Stomach (tissue), 19 donors: ENCODE measurements at places on chromosomes 5 and 9. TPM values are rescaled to one million over a fixed set of nuclear protein-coding genes. Genes with fewer than 3 reads are reported as not detected.
A peak's percentile ranks its signal among the peaks of the same experiment; 100 is the strongest.

GRCh38 chr5:385321-385720 lies 57.7 kb upstream of the EXOC3 start:
- H3K27ac ChIP-seq, result no peak overlapping the region
- H3K4me1 ChIP-seq, result no peaks in the 10 kb centered on the region
- no peak overlapping the region for H3K4me3 ChIP-seq

- no peak for DNase-seq
- no peaks in the 10 kb centered on the region for H3K36me3 ChIP-seq
- no peaks in the 10 kb centered on the region for H3K27me3 ChIP-seq
- no peak overlapping the region for H3K4me3 ChIP-seq
- no peak overlapping the region for H3K27ac ChIP-seq
These were observed 24.1 kb downstream of the PCSK1 start for GRCh38 chr5:96408841-96409538.

DNA sequence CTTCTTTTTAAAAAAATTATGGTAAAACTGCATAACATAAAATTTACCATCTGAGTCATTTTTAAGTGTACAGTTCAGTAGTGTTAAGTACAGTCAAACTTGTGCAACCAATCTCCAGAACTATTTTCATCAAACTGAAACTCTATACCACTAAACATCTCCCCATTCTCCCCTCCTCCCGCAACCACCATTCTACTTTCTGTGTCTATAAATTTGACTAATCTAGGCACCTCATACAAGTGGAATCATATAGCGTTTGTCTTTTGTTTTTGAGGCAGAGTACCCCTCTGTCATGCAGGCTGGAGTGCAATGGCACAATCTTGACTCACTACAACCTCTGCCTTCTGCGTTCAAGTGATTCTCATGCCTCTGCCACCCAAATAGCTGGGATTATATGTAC lies 24.0 kb upstream of the EBF1 start:
- no peak overlapping the region for H3K27ac ChIP-seq
- H3K4me3 ChIP-seq, result no peak overlapping the region
- no peaks in the 10 kb centered on the region for H3K4me1 ChIP-seq
- H3K36me3 ChIP-seq, result no peaks in the 10 kb centered on the region

GRCh38 chr5:178350361-178351220 lies 118.0 kb upstream of the PHYKPL start:
- H3K4me1 ChIP-seq, result no peaks in the 10 kb centered on the region
- H3K27ac ChIP-seq, result no peak overlapping the region
- no peak for DNase-seq
- H3K27me3 ChIP-seq, result peaks cover 31% of the 10 kb centered on the region

DNA sequence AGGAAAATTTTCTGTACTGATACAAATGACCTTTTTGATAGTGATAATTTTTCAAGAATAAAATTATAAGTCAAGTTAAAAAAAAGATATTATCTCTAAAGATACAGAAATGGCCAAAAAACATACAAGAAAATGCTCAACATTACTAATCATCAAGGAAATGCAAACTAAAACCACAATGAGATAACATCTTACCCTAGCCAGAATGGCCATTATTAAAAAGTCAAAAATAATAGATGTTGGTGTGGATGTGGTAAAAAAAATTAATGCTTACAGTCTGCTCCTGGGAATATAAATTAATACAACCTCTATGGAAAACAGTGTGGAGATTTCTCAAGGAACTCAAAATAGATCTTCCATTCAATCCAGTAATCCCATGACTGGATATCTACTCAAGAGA lies 22.9 kb upstream of the PTGER4 start:
- H3K4me3 ChIP-seq, result no peak overlapping the region
- DNase-seq, result no peak
- no peaks in the 10 kb centered on the region for H3K4me1 ChIP-seq
- no peaks in the 10 kb centered on the region for H3K36me3 ChIP-seq
- no peak overlapping the region for H3K27ac ChIP-seq

DNA sequence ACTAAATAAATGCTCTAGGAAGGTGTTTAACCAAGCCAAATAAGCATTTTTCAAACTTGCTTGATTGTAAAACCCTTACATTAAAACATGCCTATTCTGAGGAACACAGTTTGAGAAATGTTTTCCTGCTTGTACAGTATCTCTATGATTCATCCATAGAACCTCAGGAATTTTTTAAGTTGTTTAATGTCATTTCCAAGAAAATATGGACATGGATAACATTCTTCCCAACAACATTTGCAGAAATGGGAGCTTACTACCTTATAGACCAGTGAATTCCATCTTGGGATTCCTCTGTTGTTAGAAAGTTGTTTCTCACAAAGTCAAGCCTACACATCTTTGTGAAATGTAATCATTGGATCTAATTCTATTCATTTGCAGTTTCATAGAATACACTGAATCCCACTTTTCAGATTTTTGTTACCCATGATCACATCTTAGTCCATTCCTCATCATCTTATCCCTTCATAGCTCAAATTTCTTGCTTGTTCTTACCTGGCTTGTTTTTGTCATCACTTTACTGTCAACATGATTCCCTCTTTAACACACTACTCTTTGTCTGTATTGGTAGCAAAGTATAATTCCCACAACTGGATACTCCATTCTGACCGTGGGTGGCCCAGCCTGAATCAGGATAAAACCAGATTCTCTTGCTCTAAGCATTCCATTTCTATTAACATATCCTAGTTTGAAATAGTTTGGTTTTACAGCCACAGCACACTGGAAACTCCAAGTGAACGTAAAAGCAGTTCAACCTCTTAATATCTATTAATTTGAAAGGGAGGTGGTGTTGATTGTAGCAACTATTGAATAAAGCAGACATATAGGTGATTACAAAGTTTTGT lies 49.4 kb upstream of the PAPPA start:
- H3K36me3 ChIP-seq, result no peaks in the 10 kb centered on the region
- H3K4me3 ChIP-seq, result no peak overlapping the region
- H3K4me1 ChIP-seq, result no peaks in the 10 kb centered on the region
- DNase-seq, result no peak
- no peaks in the 10 kb centered on the region for H3K27me3 ChIP-seq

DNA sequence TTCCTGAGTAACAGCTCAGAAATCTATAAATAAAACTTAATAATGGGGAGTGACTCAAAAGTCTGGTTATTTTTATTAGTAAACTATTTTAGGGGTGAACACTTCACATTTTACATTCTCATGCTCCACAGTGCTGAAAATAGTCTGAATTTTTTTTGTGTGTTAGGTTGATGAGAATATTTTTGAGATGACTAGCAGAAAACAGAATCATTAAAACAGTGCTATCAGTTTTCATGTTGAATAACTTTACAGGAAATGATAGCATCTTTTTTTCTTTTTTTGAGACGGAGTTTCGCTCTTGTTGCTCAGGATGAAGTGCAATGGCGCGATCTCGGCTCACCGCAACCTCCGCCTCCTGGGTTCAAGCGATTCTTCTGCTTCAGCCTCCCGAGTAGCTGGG lies 60.3 kb downstream of the TMC1 start:
- no peak for DNase-seq
- H3K36me3 ChIP-seq, result no peaks in the 10 kb centered on the region
- H3K27ac ChIP-seq, result no peak overlapping the region
- peaks cover 19% of the 10 kb centered on the region for H3K4me1 ChIP-seq
- no peak overlapping the region for H3K4me3 ChIP-seq
- H3K27me3 ChIP-seq, result no peaks in the 10 kb centered on the region

GRCh38 chr5:36723912-36724311 lies 117.5 kb downstream of the SLC1A3 start:
- H3K27ac ChIP-seq, result peak overlapping the region; percentile 60
- H3K4me1 ChIP-seq, result peaks cover 5% of the 10 kb centered on the region
- DNase-seq, result no peak
- H3K4me3 ChIP-seq, result no peak overlapping the region

DNA sequence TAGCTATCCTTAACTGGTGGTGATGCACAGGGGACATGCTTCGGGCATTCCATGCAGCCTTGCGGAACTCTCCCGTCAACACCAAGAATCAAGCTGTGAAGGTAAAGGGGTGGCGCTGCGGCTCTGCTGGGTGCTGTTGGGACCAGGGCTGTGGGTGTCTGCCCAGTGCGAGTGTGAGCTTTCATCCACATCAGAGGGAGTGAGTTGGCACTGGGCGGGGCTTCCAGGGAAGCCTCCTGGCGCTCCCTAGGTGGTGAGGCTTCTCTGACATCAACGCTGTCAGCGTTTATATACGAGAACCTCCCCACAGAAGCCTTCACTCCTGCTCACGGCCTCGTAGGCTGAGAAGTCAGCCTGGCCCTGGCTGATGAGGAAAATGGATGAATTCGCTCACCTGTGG lies 11.7 kb downstream of the ARPC5L start:
- peaks cover 45% of the 10 kb centered on the region for H3K4me1 ChIP-seq
- no peaks in the 10 kb centered on the region for H3K27me3 ChIP-seq
- peaks cover 58% of the 10 kb centered on the region for H3K36me3 ChIP-seq
- peak overlapping the region; percentile 97 for H3K27ac ChIP-seq
- DNase-seq, result no peak

GRCh38 chr5:122019919-122020590 lies 58.0 kb downstream of the LOX start:
- DNase-seq, result no peak
- H3K27me3 ChIP-seq, result no peaks in the 10 kb centered on the region
- H3K4me1 ChIP-seq, result no peaks in the 10 kb centered on the region
- H3K4me3 ChIP-seq, result no peak overlapping the region
- H3K27ac ChIP-seq, result no peak overlapping the region
- peaks cover 47% of the 10 kb centered on the region for H3K36me3 ChIP-seq

GRCh38 chr9:114226246-114227055 lies 71.1 kb downstream of the COL27A1 start:
- H3K27ac ChIP-seq, result no peak overlapping the region
- no peak overlapping the region for H3K4me3 ChIP-seq
- H3K4me1 ChIP-seq, result no peaks in the 10 kb centered on the region

- DNase-seq, result no peak
- no peaks in the 10 kb centered on the region for H3K27me3 ChIP-seq
- no peaks in the 10 kb centered on the region for H3K4me1 ChIP-seq
These were observed 69.5 kb upstream of the HSPB3 start for GRCh38 chr5:54385994-54386393.

GRCh38 chr9:78462611-78463010 lies 165.7 kb downstream of the PSAT1 start:
- DNase-seq, result no peak
- no peaks in the 10 kb centered on the region for H3K36me3 ChIP-seq
- no peak overlapping the region for H3K27ac ChIP-seq
- no peaks in the 10 kb centered on the region for H3K27me3 ChIP-seq

- no peak overlapping the region for H3K4me3 ChIP-seq
- no peak overlapping the region for H3K27ac ChIP-seq
- H3K27me3 ChIP-seq, result no peaks in the 10 kb centered on the region
- DNase-seq, result no peak
These were observed 81.2 kb downstream of the CRB2 start for GRCh38 chr9:123437201-123437600.

- H3K4me3 ChIP-seq, result no peak overlapping the region
- no peak for DNase-seq
- H3K27ac ChIP-seq, result no peak overlapping the region
- no peaks in the 10 kb centered on the region for H3K36me3 ChIP-seq
These were observed 87.9 kb downstream of the PRDM6 start for GRCh38 chr5:123176938-123177275.

GRCh38 chr9:90092508-90092907 lies 487.7 kb downstream of the GADD45G start:
- DNase-seq, result no peak

DNA sequence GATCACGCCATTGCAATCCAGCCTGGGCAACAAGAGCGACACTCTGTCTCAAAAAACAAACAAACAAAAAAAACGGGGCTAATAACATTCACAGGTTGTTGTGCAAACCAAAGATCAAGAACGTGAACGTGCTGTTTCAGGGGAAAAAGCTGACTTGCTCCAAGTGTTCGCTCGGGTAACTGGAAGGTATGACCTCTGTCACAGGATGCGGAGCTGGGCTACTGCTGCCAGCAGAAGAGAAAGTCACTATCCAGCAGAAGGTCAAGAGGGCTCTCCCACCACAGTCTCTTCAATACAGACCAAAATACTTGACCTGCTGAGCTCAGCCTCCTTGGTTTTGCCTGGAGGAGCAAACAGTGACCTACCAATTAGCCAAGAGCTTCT lies 59.7 kb downstream of the ABCA1 start:
- DNase-seq, result no peak
- peak overlapping the region; percentile 67 for H3K27ac ChIP-seq
- H3K36me3 ChIP-seq, result no peaks in the 10 kb centered on the region
- H3K27me3 ChIP-seq, result no peaks in the 10 kb centered on the region
- peaks cover 83% of the 10 kb centered on the region for H3K4me1 ChIP-seq

DNA sequence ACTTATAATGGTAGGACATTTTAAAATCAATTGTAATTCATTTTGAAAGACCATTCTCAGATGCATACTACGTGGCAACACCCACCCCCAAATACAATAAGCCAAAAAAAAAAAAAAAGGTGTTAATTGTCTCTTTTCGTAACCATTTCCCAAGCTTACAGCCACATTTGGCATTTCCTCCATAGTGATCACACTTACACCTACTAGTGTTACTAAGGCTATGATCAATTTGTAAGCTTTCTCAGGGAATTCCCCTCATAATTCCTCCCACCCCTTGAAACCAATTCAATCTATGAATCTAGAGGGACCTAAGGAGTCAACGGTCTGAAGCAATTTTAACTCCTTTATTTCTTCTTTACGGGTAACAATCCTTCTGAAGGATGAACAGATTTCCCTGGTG lies 40.1 kb downstream of the NR2F1 start:
- H3K4me3 ChIP-seq, result no peak overlapping the region
- H3K27me3 ChIP-seq, result no peaks in the 10 kb centered on the region
- no peak for DNase-seq

DNA sequence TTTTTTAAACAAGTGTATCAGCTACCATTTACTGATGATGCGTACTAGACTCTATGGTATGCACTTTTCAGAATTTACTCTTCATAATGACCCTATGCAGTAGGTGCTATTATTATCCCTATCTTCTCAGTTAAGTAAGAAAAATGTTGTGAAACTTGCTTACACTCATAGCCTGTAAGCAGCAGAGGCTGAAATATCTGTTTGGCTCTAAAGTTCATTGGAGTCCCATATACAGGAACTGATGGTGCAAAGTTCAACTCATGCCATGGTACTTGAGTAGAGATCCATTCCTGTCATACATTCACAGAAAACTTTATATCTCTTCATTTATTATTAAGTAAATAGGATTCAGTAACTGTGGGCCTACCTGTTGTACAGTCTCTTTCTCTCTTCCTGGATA lies 41.4 kb upstream of the CCDC112 start:
- no peak overlapping the region for H3K27ac ChIP-seq
- no peak overlapping the region for H3K4me3 ChIP-seq
- H3K4me1 ChIP-seq, result peaks cover 3% of the 10 kb centered on the region
- no peaks in the 10 kb centered on the region for H3K36me3 ChIP-seq
- no peak for DNase-seq

HTR4 gene
- not detected for total RNA-seq

NOTCH1 gene
- 338 TPM for total RNA-seq

SLC25A2 gene
- total RNA-seq, result not detected

ZNF169 gene
- 10.4 TPM for total RNA-seq

MSX2 gene
- not detected for total RNA-seq

C7 gene
- 205 TPM for total RNA-seq

GGTA1 gene
- total RNA-seq, result 7.0 TPM

ZNF454 gene
- total RNA-seq, result not detected

SPAAR gene
- not detected for total RNA-seq

C9 gene
- not detected for total RNA-seq

SH3GL2 gene
- total RNA-seq, result not detected
